ENCODE measurements at places on chromosomes 7 and 10.

GRCh38 chr10:52706332-52707070 is 66.1 kb downstream of the MBL2 start:
- no peak for DNase-seq

DNA sequence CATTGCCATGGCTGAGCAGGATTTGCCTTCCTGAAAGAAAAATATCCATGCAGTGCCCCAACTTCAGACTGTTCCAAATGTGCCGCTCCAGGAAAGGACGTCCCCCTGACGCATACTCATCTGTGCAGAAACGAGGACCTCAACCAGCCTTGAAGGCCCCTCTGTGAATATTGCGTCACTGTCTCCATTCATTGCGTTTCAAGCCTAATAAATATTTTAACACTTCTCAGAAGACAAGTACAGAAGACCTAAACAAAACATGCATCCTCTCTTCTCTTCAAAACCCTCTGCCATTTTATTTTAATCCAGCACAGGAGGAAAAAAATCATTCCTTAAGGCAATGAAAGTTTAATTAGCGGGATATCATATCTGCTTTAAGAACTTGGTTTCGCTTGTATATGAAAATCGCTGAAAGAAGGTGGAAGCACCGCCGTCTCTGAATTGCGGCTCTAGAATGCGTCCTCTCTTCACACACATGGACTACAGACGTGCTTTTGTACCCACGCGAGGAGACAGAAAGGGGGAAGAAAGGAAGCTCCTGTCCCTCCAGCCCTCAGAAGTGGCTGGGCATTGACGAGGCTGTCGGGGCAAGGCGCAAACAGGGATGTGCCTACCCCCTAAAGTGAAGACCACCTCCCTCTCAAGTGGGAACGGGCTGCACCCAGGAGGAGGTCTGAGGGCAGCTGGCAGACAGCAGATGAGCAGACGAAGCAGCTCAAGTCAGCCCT is 36.8 kb downstream of the RGS10 start:
- DNase-seq: no peak

- DNase-seq: peak; percentile 65
These were observed 28.2 kb upstream of the BMS1 start for GRCh38 chr10:42754155-42755027.

DNA sequence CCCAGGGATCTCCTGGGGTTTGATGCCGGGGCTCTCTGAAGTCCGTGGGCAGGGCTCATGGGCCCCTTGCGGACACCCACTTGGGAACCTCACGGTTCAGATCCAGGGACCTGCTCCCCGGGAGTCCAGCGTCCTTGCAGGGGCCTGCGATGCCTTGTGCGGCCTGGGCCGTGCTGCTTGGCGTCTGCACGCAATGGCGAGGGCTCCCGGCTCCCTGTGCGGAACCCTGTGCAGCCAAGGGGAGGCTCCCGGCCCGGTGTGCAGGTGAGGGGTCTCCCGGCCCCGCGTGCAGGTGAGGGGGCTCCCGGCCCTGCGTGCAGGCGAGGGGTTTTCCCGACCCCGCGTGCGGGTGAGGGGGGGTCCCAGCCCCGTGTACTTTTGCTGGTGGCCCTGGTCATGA is 146.7 kb downstream of the DNAJB6 start:
- DNase-seq: no peak

- peak; percentile 65 for DNase-seq
These were observed 44.2 kb upstream of the TNS3 start for GRCh38 chr7:47625861-47626715.
